Activated CD8-positive, alpha-beta T cell treated with anti-CD3 and anti-CD28 coated beads for 36 hours (primary cell): ENCODE measurements at places on chromosomes 1 and 21.

DNA sequence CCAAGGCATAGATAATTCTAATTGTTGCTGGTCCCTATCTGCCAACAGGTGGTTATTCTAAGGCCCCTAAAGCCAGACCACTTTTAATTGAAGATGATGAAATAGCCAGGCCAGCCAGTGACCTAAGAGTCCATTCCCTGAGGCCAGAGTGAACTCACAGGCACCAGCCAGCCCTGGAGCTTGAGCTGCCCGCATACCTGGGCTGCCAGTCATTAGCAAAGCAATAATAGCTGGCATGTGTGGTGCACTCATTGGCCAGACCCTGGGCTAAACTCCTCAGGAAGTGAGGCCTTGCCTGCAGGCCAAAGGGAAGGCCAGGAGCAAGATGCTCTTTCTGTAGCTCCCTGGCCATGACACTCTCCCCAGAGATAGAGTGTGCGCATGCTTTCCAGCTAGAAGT lies 180.4 kb upstream of the KLHDC7A start:
- DNase-seq, result no peak

DNA sequence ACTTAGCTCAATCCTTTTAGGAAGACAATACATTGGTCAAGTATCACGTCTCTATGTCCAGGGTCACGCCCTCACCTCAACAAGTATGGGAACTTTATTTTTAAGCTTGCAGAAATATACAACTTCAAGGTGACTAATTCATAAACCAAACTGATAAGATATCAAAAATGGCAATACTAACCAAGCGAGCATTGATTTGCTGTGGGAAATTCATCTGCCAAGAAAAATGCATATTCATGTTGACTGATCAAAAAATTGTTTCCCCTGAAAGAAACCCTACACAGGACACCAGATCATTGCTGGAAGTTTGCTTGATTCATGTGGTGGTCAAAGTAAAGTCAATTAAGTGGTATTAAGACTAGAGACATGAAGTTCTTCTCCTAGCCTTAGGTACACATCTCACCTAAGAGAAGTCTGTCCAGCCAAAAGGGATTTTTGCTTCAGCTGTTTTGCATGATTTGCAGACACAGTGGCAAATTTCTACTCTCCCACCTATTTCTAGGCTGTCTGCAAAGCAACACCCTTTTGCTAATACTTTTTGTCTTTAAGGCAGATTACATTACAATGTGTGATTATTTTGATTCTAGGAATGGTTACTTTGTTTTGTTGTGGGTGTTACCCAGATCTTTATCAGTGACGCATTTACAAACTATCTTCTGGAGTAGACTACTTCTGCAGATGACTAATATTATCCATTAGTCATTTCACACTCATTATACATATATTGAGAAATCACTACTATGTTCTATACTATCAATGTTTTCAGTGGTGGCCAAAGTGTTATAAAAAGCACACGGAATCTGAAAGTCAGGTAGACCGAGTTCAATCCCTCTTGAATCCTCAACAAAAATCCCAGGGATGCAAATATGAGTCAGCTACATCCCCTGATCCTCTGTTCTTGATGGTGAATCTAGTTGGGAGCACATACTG lies 12.4 kb downstream of the SAMSN1 start:
- no peak for DNase-seq

DNA sequence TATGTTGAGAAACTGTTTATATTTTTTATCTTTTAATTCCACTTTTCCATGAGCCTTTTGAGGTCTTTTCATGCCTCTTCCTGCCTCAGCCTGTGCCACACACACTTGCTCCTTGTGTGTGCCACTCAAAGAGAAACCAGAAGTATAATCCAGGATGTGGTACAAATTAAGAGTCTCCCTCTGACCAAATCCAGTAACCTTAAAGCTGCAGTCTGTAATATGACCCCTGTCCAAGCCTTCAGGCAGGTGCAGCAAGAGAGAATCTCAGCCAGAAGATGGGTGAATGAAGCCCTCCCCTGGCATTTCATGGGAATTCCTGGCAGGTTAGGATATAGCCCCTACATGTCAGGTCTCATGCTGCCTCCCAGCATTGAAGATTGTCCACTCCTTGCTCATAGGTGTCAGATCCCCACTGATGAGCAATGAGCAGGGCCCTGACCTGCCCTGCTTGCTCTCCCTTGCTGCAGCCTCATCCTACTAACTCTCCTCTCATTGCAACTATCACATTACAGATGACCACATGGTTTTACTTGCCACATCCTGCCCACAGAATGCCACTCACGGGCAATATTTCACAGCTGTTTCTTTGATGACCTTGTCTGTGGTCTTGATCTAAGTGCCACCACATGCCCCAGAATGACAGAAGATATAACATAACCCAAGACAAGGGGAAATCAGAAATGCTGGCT lies 169.3 kb downstream of the SEC16B start:
- peak; percentile 2 for DNase-seq

GRCh38 chr1:234725177-234726132 lies 115.5 kb upstream of the IRF2BP2 start:
- DNase-seq, result peak; percentile 88

- peak; percentile 94 for DNase-seq
Observed at GRCh38 chr1:172638885-172639831, 19.7 kb upstream of the FASLG start.

GRCh38 chr1:30123896-30124295 lies 599.5 kb downstream of the MATN1 start:
- no peak for DNase-seq

DNA sequence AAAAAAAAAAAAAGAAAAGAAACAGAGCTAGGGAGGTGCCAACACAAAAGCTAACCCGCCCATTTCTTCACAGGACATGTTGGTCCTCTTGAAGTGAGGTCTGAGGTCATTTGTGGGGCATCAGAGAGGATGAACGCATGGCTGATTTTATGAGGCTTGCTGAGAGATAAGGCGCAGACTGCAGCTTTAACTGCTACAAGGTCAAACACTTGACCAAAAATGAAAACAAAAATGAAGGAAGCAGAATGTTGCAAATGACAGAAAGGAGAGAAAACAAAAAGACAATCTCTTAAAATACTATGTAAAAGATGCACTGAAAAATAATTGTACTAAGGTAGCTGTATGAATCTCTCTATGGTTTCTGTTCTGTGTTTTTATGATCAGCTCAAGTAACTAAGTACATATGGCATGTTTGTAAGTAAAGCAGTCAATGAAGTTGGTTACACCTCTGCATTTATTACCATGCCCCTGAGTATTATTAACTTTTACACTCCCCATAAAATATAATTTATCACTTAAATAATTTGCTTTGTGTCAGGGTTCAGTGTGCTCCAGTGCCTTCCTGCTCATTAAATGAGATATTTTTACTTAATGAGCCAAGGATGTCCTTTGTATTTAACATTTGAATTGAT lies 249.1 kb upstream of the NR5A2 start:
- DNase-seq, result no peak

GRCh38 chr1:246425139-246425794 lies 81.8 kb downstream of the SMYD3 start:
- DNase-seq, result no peak

GRCh38 chr1:196467230-196467925 lies 140.9 kb downstream of the KCNT2 start:
- no peak for DNase-seq

DNA sequence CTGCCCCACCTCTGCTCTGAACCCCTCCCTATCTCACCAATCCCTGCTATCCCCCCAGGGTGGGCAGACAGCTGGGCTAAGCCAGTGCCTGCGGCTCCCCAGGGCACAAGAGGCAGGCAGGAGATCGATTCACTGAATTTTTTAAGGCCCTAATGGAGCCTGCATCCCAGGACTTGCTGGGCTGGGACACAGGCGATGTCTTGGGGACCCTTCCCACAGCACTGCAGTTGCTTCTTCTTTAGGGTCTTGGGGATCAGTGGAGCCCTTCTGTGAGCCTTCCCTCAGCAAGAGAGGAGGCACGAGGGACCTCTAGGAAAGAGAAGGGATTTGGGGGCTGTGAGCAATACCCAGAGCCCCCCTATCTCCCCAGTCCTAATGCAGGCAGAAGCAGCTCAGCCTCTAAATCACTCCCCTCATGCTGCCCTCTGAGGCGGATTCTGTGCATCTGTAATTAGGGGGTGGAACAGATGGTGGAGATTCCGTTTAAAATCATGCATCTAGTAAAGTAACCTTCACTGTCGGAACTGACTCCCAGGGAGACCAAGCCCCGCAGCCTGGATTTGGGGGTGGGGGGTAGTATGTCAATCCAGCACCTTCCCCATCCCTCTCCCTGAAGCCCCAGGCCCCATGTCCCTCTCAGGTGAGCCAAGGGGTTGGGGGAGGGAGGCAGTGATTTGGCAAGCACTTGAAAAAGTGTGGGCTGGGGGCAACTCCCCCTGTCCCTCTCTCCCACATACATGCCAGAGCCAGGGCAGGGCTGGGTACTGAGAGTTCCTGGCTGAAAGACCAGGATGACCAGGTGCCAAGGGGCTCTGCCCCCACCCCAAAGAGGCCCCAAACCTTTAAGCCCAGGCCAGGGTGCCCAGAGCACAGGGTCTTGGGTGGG lies 10.0 kb downstream of the AHDC1 start:
- DNase-seq, result no peak

DNA sequence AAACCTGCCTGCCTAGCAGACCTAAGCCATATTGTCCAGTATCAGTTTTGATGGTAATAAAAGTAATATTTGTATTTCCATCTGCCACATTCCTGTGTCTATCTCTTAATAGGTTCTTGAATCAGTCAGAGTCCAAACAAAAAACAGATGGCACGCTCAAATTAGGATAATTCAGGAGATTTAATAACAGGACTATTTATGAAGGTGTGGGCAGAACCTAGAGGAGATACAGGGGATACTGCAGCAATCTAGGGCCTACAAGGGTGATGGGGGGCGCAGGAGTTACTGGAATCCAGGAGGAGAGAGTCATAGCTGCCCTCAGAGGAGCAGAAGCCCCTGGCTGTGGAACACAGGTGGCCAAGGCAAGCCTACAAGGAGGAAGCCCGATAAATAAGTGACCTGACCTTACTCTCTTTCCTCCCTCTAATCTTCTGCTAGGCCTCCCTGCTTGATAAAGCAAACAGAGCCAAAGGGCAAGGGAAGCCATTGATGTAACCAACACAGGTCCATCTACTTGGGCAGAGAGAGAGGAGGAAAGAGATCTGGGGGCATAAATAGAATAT lies 11.9 kb upstream of the HYI start:
- DNase-seq, result no peak

DNA sequence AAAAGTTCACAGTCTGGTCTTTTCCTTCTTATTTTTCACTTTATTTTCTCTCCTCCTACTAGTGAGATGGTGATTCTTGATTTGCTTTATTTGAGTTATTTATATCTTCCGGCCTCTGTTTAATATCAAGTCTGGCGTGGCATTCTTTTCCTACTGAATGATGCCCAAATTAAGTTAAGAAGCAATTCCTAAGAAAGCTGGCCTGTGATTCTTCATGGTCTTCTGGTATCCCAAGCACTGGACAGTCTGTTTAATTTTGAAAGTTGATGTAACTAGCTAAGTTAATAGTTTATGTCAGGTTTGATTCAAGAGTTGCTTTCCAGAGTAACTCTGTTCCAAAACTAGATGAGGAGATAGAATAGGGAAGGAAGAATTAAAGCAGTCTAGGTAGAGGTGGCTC lies 9.2 kb upstream of the ENAH start:
- DNase-seq, result no peak

- DNase-seq, result no peak
Observed at GRCh38 chr1:227072991-227073390, 132.9 kb downstream of the COQ8A start.

- DNase-seq, result no peak
Observed at GRCh38 chr1:45437323-45437722, 53.6 kb downstream of the TESK2 start.

DNA sequence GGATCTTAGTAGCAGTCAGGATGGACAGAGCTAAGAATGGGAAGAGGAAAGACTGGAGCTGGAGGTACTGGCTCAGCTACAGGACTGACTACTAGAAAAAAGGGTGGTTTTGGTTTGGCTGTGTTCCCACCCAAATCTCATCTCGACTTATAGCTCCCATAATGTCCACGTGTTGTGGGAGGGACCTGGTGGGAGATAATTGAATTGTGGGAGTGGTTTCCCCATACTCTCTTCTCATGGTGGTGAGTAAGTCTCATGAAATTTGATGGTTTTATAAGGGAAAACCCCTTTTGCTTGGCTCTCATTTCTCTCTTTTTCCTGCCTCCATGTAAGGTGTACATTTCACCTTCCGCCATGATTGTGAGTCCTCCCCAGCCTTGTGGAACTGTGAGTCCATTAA lies 466.5 kb upstream of the DEPDC1 start:
- DNase-seq, result no peak

GRCh38 chr1:159077120-159077961 lies 775 bp upstream of the AIM2 start:
- DNase-seq, result peak; percentile 97

DNA sequence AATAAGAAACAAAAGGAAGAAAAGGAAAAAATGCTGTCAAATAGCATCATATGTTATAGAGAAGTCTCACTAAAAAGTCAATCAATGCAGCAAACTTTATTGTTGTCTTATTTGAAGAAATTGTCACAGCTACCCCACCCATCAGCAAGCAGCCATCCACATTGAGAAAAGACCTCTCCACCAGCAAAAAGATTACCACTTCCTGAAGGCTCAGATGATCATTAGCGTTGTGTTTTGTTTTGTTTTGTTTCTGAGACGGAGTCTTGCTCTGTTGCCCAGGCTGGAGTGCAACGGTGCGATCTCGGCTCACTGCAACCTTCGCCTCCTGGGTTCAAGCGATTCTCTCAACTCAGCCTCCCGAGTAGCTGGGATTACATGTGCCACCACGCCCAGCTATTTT lies 29.0 kb downstream of the ATP2B4 start:
- no peak for DNase-seq

DNA sequence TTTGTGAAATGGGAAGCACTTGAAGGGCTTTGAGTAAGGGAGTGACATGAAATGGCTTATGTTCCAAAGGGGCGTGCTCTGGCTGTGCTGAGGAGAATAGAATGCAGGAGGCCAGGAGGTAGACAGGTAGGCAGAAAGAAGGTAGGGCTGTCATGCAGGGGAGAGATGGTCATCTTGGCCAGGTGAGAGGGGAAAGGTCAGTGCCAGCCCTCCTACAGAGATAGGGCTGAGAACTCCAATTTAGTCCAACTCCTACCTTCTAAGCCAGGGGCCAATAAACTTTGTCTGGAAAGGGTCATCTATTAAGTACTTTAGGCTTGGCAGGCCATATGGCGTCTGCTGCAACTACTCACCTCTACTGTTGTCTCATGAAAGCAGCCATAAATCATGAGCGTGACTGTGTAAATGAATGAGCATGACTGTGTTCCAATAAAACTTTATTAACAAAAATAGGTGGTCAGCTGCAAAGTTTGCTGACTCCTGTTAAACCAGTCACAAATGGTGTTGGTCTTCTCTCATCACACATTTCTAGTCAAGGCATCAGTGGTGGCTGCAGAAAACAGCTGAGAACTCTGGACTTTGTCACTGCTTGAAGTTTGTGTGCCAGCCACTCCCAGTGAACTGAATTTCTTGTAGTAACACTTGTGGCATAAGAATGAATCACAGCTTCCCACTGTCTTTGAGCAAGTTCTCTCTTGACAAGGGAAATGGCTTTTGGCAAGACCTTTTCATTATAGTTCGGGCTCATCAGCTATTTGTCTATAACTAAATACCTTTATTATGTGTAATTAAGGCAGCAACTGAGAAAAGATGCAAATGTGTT lies 32.0 kb upstream of the CD2 start:
- DNase-seq, result no peak

GRCh38 chr1:177413982-177414596 lies 243.3 kb downstream of the BRINP2 start:
- no peak for DNase-seq
